ENCODE measurements at places on chromosomes 3 and 15.

DNA sequence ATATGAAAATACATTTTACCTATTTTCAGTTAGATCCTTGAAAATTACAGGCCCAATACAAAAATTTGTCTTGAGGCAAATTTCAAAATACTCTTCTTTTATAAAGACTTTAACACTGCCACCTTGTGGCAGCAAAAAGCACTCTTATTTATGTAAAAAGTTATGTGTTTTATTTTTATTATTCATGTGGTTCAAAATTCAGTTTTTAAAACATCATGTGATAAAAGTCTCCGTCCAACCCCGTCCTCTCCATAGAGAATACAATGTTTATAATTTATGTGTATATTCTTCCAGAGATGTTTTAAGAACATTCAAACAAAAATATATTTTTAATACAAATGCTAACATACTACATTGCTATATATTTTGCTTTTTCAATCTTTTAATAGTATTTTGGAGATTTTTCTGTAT lies 36.9 kb upstream of the TRIM59 start:
- no peaks in the 10 kb centered on the region for H3K27me3 ChIP-seq
- no peak for DNase-seq
- no peaks in the 10 kb centered on the region for H3K36me3 ChIP-seq
- H3K4me3 ChIP-seq = no peak overlapping the region
- H3K4me1 ChIP-seq = peaks cover 6% of the 10 kb centered on the region

DNA sequence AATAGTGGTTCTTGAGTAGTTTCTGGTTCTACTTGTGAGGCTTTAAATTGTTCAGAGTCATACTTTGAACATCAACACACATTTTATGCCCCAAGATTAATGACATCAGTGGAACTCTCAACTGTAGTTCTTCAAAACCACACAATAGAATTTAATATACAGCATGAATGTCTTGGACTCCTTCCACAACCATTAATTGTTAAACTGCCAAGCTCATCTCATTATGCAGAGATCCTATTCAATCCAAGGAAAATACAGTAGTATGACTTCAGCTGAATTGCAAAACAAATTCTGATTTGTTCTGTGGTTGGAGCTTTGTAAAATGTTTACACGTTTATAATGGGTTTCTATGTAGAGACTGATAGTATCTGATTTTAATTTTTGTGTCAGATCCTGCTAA lies 199.2 kb upstream of the SLC2A2 start:
- H3K27ac ChIP-seq = no peak overlapping the region
- H3K4me1 ChIP-seq = no peaks in the 10 kb centered on the region
- no peak overlapping the region for H3K4me3 ChIP-seq
- no peaks in the 10 kb centered on the region for H3K36me3 ChIP-seq

DNA sequence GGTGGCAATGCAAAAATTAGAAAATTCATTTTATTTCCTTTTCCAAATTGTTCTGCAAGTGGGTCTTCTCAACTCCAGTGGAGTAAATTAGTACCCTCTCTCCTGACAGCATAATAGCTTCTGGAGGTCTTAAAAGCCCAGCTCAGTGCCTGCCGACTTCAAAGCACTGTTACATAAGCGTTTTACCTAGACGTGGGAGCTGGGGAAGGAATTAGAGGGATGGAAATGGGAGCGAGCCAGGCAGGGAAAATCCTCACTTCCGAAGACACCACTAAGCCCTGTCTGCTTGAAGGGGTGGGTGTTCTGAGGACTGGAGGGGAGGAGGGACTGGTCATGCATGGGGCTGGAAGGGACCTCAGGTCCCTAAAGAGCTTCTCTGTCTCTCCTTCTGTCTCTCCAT lies 77.2 kb upstream of the SLC6A1 start:
- no peak for DNase-seq
- H3K27ac ChIP-seq = no peak overlapping the region
- no peaks in the 10 kb centered on the region for H3K4me1 ChIP-seq
- peaks cover 15% of the 10 kb centered on the region for H3K27me3 ChIP-seq
- H3K36me3 ChIP-seq = no peaks in the 10 kb centered on the region

- DNase-seq = no peak
- no peak overlapping the region for H3K27ac ChIP-seq
Observed at GRCh38 chr3:12931273-12931905, 90.0 kb upstream of the RPL32 start.

DNA sequence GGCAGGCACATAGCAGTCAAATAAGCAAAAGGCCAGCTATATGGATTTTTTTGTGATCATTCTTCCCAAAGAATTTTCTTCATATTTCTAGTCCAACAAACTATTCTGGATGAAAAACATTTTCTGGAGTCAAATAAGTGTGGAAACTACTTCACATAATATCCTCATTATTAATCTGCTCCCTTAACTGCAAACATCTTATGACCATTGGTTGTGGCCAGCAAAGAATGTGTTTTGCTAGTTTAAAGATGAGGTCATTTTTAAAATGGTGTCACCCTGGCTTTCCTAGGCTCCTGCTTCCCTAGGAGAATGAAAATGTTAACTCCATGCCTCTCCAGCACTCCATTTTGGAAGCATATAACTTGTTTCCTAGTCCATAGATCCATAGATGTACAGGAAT lies 118.8 kb downstream of the SST start:
- no peaks in the 10 kb centered on the region for H3K4me1 ChIP-seq
- no peak for DNase-seq
- H3K27ac ChIP-seq = no peak overlapping the region
- peaks cover 3% of the 10 kb centered on the region for H3K27me3 ChIP-seq
- no peaks in the 10 kb centered on the region for H3K36me3 ChIP-seq

GRCh38 chr3:35782355-35782754 lies 143.0 kb downstream of the ARPP21 start:
- no peaks in the 10 kb centered on the region for H3K27me3 ChIP-seq
- DNase-seq = no peak
- peaks cover 2% of the 10 kb centered on the region for H3K4me1 ChIP-seq
- no peak overlapping the region for H3K4me3 ChIP-seq

DNA sequence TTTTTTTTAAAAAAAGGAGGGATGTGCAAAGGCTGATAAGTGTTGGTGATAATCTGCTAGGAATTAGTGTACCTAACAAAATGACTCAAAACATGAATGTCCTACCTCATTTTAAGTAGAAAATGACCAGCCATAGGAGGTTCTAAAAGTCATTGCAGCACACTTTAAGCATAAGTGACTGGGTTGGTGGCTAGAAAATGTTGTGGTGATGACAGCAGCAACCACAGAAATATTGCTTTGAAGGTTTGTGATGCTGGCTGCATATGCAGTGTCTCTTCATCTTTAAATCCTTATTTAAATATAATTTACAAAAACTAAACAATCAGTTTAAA lies 55.2 kb downstream of the CMSS1 start:
- no peak overlapping the region for H3K27ac ChIP-seq
- no peaks in the 10 kb centered on the region for H3K27me3 ChIP-seq
- no peak for DNase-seq
- peaks cover 4% of the 10 kb centered on the region for H3K36me3 ChIP-seq
- H3K4me1 ChIP-seq = peaks cover 8% of the 10 kb centered on the region
- no peak overlapping the region for H3K4me3 ChIP-seq

DNA sequence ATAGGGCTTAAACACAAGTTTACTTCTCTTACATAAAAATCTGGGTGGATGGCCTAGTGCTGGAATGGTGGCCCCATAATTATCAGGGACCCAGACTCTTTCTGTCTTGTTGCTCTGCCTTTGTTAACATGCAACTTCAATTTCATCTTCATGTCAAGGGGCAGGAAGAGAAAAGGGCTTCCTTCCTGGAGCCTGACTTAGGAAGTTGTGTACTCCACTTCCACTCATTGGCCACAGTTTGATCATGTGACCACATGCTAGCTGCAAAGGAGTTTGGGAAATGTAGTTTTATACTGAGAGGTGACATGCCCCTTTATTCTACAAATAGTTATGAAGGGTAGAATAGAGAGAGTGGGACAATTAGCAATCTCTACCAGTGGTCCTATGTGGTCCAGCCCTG lies 39.3 kb downstream of the RHCG start:
- no peak overlapping the region for H3K4me3 ChIP-seq
- no peaks in the 10 kb centered on the region for H3K36me3 ChIP-seq
- DNase-seq = no peak
- no peak overlapping the region for H3K27ac ChIP-seq

GRCh38 chr15:94671858-94672532 lies 440.6 kb downstream of the MCTP2 start:
- H3K27ac ChIP-seq = no peak overlapping the region
- no peaks in the 10 kb centered on the region for H3K36me3 ChIP-seq
- H3K4me1 ChIP-seq = no peaks in the 10 kb centered on the region
- DNase-seq = no peak
- H3K27me3 ChIP-seq = peaks cover 9% of the 10 kb centered on the region

- H3K27ac ChIP-seq = no peak overlapping the region
- no peaks in the 10 kb centered on the region for H3K4me1 ChIP-seq
- H3K27me3 ChIP-seq = peaks cover 2% of the 10 kb centered on the region
- H3K4me3 ChIP-seq = no peak overlapping the region
Observed at GRCh38 chr3:36546226-36546625, 165.9 kb downstream of the STAC start.

DNA sequence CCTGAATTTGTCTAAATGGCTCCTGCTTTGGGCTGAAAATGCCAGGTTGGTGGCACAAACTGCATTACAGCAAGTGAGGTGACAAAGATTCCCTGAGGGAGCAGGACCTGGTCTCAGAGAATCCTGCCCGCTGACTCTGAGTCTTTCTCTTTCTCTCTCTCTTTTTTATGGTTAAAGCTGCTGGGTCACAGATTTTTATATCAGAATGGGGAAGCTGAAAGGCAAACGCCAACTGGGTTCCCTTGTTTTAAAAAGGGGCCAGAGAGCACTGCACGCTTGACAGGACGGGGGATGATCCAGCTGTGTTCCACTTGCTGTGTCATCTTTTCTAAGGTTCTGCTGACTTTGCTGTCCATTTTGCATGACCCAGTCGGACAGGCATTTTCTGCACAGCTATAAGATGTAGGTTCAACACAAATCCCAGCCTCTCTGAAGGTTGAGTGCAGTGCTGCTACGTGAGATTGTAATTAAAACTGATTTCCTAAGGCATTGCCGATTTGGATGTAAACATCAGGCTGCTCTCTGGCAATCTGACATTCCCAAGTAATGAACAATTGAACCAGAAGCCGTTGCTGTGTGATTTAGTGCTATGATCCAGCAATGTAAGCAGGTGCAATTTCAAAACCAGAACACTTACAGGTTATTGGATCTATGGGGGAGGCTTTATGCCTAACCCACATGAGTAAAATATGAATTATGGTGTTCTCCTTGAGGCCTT lies 25.8 kb downstream of the ARHGEF3 start:
- no peak overlapping the region for H3K4me3 ChIP-seq
- peaks cover 25% of the 10 kb centered on the region for H3K4me1 ChIP-seq
- no peak overlapping the region for H3K27ac ChIP-seq
- peaks cover 19% of the 10 kb centered on the region for H3K36me3 ChIP-seq

GRCh38 chr15:22968366-22968765 lies 11.8 kb downstream of the CYFIP1 start:
- H3K4me3 ChIP-seq = no peak overlapping the region
- no peak for DNase-seq
- H3K4me1 ChIP-seq = peaks cover 2% of the 10 kb centered on the region
- H3K36me3 ChIP-seq = peaks cover 3% of the 10 kb centered on the region
- no peak overlapping the region for H3K27ac ChIP-seq

GRCh38 chr3:168051070-168051469 lies 44.7 kb downstream of the GOLIM4 start:
- peaks cover 3% of the 10 kb centered on the region for H3K36me3 ChIP-seq
- H3K27ac ChIP-seq = peak overlapping the region; percentile 4
- H3K27me3 ChIP-seq = no peaks in the 10 kb centered on the region
- DNase-seq = no peak
- peaks cover 4% of the 10 kb centered on the region for H3K4me1 ChIP-seq
- no peak overlapping the region for H3K4me3 ChIP-seq

DNA sequence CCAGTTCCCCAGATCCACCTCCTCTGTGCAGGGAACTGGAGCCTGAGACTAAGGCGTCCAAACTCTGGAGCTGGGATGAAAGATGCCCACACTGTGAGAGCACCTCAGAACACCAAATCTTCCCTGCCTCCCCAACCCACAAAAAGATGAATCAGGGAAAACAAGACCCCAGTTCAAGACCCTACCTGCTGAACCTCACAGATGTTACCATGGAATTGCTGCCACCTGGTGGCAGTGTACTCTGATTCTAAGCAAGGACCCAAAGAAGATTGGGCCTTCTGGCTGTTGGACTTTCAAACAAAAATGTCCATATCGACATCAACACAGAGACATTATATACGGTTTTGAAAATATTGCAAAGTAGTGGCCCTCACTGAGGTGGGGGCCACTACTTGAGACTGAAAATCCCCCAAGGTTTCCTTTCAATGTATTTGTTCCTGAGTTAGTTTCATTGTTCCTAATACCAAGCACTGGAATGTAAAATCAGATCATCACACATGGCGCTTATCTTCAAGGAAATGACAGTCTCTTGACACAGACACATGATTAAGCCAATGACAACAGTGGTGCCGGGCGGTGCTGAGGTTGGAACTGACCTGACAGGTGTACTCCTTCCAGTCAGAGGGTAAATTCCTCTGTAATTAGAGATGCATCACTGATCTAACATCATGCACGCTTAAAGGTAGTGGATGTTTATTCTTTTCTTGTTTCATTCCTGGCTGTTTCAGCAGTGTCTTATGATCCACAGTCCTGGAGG lies 67.6 kb downstream of the SLC6A11 start:
- peaks cover 21% of the 10 kb centered on the region for H3K27me3 ChIP-seq
- H3K4me3 ChIP-seq = no peak overlapping the region
- H3K27ac ChIP-seq = no peak overlapping the region
- DNase-seq = no peak
- H3K4me1 ChIP-seq = no peaks in the 10 kb centered on the region
- H3K36me3 ChIP-seq = no peaks in the 10 kb centered on the region

DNA sequence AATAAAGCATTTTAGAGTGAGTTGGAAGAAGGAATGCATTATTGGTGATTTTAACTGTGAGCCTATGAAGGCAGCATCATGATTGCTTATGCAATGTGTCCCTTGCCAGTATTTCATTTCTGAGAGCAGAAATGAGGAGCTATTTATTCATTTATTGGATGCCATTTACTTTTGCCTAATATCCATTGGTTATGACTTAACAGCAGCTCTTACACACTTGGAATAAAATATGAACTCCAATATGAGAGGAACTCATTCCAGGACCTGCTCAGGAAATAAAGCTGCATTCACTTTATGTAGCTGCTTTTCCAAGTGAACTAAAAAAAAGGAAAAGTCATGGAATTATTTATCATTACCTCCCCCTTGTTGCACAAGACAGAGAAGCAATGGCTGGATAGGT lies 280.1 kb downstream of the LRTM1 start:
- no peaks in the 10 kb centered on the region for H3K4me1 ChIP-seq
- H3K27me3 ChIP-seq = peaks cover 3% of the 10 kb centered on the region
- DNase-seq = no peak
- H3K27ac ChIP-seq = no peak overlapping the region

- no peak for DNase-seq
- no peaks in the 10 kb centered on the region for H3K4me1 ChIP-seq
- no peaks in the 10 kb centered on the region for H3K36me3 ChIP-seq
- no peak overlapping the region for H3K27ac ChIP-seq
- H3K4me3 ChIP-seq = no peak overlapping the region
Observed at GRCh38 chr3:190204200-190204599, 83.5 kb upstream of the P3H2 start.

DNA sequence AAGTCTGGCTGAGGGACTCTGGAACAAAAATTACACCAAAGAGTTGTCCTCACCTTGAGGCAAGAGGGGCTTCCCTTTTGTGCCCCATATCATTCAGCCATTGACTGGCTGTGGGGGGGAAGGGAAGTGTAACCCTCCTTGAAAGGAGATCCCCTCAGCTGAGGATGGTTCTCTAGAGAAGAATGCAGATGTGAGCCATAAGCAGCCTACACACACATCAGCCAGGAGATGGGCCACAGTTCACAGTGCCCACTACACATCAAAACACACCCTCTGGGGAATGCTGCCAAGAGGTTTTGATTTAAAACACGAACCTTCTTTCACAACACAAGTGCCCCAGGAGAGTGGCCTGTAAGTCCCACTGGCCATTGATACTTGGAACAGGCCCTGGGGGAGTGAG lies 231.2 kb upstream of the CTDSPL start:
- peaks cover 18% of the 10 kb centered on the region for H3K27me3 ChIP-seq
- no peak overlapping the region for H3K27ac ChIP-seq
- no peak overlapping the region for H3K4me3 ChIP-seq
- DNase-seq = no peak
- no peaks in the 10 kb centered on the region for H3K4me1 ChIP-seq

Data from memory B cell (primary cell).